ENCODE measurements at places on chromosomes 11 and 22.

- no peak for DNase-seq
These were observed 5.4 kb downstream of the FREY1 start for GRCh38 chr11:45901626-45902025.

- no peak for DNase-seq
These were observed 42.9 kb downstream of the MRTFA start for GRCh38 chr22:40593460-40594273.

DNA sequence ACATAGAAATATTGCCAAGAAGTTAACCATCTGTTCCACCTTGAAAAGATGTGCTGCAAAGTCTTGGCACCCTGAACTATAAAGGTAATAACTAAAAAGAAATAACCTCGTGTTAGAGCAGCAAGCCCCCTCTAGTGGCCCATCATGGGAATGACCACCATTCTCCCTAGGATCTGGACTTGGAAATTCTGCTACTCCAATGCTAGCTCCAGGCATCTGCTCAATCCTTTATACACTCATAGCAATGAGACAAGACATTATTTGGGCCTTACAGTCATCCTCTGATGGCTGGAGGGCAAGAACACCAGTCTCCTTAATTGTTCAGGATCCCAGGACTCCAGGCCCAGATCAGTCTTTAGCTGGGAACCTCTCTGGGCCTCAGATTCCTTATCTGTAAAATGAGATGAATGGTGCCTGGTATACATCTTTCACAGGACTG is 76.0 kb downstream of the CWC15 start:
- DNase-seq: peak; percentile 23

GRCh38 chr11:12897867-12898266 is 111.2 kb upstream of the RASSF10 start:
- no peak for DNase-seq
